Dermis lymphatic vessel endothelial cell (primary cell): ENCODE measurements at places on chromosomes 13 and 19. TPM values are rescaled to one million over a fixed set of nuclear protein-coding genes. Genes with fewer than 3 reads are reported as not detected.

The FLT1 gene
- total RNA-seq = 20.1 and 76.5 TPM in 2 replicates

The CASP14 gene
- total RNA-seq = not detected in 2 replicates

The LRFN3 gene
- total RNA-seq = 1.2 and 1.7 TPM in 2 replicates

The HCST gene
- 0.17 and 0.54 TPM in 2 replicates for total RNA-seq

The DHDH gene
- total RNA-seq = not detected in 2 replicates

The SPIB gene
- total RNA-seq = not detected in 2 replicates
